ENCODE measurements at places on chromosomes 1 and 21.

DNA sequence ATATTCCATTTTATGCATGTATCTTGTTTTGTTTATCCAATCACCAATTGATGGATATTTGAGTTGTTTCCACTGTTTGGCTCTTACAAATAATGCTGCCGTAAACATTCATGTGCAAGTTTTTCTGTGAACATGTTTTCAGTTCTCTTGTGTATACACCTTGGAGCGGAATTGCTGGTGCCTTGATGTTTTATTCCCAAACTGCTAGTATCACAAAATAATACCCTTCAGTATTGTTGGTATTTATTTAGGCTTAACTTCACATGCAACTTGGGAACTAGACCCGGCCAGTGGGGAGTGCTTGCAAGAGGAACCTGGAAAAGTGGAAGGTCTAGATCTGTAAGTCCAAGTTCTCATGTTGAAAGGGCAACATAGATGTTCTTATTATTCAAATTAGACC is 115.9 kb downstream of the CRYAA start:
- no peak for DNase-seq

GRCh38 chr1:212328248-212328647 is 43.0 kb downstream of the PPP2R5A start:
- DNase-seq, result no peak

DNA sequence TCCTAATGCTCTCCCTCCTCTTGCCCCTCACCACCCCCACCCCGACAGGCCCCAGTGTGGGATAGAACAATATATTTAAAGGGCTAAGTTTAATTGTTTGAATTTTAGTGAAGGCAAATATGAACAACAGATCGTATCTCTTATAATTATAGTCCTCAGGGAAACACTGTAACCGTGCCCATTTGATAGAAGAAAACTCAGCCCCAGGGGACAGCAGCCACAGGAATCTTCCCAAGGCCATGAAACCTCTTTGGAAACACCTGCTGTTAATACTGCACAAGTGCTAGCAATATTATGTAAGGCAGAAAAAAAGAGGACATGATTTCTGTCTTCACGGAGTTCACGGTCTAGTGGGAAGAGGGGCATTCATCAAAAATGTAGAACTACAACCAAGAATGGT is 142.2 kb downstream of the URB2 start:
- no peak for DNase-seq

GRCh38 chr1:160520999-160521398 is 2.1 kb downstream of the SLAMF6 start:
- no peak for DNase-seq

DNA sequence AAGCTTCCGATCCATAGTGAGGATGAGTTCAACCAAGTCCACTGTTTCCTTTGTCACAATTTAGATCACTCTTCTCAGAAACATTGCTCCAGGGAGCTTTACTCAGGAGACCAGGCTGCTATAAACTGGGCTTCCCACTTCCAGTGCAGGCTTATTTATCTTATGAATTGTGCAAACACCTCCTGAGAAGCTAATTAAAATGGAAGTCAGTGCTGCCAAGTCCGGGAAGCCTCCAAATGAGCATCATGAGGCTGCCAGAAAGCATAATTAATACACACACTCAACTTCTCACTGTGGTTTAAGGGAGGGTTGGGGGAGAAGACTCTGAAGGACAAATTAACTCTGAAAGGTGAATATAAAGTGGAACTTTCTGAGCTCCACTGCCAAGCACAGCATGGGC is 145.0 kb upstream of the SGIP1 start:
- DNase-seq, result no peak

DNA sequence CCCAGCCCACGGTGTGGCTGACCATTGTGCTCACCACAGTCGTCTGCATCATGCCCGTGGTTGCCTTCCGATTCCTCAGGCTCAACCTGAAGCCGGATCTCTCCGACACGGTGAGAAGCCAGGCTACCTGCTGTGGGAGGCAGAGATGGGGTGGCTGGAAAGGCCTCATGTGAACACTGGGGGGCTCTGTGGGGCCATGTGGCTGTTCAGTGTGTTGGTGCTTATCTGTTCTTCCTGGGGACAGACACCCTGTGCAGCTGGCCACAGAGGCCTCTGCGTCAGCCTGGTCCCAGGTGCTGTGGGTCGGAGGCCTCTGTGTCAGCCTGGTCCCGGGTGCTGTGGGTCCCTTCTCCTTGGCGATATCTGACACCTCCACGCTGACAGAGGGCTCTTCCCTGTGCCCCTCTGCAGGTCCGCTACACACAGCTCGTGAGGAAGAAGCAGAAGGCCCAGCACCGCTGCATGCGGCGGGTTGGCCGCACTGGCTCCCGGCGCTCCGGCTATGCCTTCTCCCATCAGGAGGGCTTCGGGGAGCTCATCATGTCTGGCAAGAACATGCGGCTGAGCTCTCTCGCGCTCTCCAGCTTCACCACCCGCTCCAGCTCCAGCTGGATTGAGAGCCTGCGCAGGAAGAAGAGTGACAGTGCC is 23.2 kb downstream of the ATP8B2 start:
- no peak for DNase-seq

DNA sequence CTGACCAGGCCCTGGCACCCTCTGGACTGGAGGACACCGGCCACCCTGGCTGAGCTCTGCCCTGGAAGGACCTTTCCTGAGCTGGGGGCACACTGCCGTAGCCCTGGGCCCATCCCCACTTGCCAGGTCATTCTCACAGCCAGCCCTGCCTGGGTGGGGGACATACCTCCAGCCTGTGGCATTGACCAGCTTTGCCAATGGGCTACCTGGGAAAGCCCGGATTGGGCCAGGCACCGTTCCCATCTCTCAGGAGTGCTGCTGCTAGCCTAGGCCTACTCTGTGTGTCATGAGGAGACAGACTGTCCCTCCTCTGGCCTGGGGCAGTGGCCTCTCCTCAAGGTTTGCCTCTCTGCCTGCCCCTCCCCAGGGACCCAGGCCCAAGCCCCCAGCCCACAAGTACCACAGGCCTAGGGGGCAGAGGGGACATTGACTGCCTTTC is 40.0 kb downstream of the COQ8A start:
- DNase-seq, result no peak

- DNase-seq, result no peak
Observed at GRCh38 chr1:37438869-37439343, 35.5 kb upstream of the ZC3H12A start.

DNA sequence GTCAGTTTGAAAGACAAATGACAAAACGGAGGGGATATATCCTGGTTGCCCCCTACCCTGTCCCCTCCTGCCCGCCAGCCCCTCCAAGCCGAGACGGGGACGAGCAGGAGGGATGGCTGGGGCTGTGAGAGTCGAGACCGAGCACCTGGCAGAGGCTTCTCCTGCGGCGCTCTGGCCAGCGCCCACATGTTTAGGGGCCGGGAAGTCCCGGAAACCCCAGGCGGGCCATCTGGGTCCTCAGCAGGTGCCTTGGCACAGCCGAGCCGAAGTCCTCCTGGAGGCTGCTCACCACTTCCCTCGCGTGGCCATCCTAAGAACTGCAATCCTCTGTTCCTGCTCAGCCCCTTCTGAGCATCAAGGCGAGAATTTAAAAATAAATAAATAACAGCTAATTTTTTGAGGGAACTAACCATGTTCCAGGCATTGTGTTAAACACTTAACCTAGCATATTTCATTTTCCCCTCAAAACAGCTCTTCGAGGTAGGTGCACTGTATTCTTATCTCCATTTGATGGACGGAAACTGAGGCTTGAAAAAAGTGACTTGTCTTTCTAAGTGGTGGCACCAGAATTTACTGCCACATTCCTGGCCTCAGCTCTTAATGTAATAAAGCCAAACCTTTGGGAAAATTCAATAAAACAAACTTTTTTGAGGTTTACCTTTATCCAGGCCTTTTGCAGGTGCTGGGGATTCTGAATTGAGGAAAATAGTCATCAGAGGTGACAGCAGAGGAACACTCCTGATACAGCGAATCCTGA is 3.5 kb upstream of the RIMS3 start:
- peak; percentile 86 for DNase-seq

DNA sequence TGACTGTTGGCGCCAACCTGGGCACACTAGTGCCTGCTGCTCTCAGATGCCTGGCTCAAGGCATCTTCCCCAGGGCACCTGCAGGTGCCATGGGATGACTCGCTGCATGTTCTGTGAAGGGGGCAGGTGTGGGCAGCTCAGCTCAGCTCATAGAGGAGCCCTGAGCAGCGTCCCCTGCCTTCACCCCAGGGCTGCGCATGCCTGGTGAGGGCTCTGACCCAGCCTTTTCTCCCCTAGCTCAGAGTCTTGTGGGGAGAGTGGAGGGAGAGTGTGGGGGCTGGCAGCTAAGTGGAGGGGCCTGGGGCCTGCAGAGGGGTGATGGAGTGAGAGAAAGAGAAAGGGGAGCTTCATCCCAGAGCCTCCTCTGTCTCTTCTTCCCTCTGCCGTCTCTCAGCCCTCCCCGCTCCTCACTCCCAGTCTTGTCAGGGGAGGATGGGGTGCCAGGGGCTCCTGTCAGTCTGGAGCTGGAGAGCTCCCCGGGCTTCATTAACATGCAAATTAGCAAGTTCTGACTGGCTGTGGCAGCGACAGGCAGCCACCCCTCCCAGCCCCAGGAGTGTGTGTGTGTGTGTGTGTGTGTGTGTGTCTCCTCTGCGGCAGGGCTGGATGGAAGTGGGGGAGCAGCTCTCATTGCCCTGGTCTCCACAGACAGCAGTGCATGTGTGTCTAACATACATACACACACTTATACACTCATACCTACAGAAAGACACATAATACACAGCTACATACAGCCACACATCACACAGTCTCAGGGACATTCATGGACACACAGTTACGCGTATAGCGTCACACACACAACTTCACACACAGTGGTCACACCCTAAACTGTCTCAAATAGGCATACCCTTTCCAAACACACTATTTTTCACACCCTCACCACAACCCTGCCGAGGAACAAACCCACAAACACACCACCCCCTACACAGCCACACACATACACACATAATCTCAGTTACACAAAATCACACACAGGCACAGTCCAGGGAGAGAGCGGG is 34.0 kb downstream of the FOXO6 start:
- no peak for DNase-seq

DNA sequence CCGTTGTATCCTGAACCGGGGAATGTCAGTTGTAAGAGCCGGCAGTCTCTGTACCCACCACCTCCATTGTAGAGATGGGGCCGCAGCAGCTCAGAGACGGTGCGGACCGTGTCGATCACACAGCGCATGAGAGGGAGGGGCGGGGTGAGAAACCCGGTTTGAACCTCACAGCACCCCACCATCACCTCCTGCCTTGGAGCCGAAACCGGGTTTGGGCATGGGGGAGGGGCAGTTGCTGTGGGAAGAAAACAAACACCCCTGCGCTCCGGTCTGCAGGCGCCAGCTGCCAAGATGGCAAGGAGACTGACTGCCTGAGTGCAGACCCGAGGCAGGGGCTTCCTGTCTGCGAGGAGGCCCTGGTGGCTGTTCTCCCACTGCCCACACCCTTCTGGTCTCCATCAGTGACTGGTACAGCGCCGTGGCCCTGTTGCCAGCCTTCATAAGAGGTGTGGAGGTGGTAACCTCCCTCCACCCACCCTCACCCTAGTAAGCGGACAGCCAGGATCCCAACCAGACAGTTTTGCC is 69.2 kb upstream of the SSBP3 start:
- no peak for DNase-seq

GRCh38 chr1:211267204-211267857 is 8.2 kb downstream of the RCOR3 start:
- DNase-seq, result no peak

- DNase-seq, result no peak
Observed at GRCh38 chr1:59016390-59016789, 232.5 kb upstream of the JUN start.

DNA sequence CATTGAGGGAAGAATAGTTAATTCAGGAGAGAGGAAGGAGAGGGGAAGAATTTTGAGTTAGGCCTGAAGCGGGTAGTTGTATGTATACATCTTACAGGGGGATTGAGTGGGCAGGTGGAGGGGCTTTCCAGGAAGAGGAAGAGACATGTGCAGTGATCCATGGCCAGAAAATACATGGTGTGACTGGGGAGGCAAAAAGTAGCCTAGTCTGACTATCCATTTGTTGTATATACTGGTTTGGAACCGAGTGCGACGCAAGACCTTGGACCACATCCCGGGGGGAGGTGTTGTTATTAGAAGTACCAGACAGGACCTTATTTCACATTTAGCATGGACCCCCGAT is 158.3 kb downstream of the SDCCAG8 start:
- DNase-seq, result no peak

DNA sequence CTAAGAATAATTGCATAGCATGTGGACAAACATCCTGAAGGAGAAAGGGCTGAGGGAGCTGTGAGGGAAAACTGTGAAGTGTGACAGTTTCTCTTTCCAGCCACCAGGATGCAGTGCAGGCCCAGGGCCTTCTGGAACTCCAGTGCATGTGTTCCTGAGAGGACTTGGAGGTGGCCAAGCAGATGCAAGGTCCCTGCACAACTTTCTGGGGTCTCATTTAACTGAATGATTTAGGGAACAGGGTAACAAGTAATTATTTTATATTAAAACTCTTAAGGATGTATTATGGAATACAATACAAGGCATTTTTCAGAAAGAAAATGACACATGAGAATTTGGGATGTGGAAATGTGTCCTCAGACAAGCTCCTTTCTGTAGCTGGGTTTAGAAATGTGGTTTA is 61.2 kb upstream of the MCOLN3 start:
- DNase-seq, result peak; percentile 17

GRCh38 chr1:24696756-24697330 is 48.4 kb upstream of the CLIC4 start:
- DNase-seq, result no peak

- no peak for DNase-seq
Observed at GRCh38 chr1:172566196-172566997, 33.4 kb downstream of the SUCO start.

- no peak for DNase-seq
Observed at GRCh38 chr21:43912500-43912899, 47.5 kb downstream of the AGPAT3 start.

GRCh38 chr1:22712502-22713271 is 2.0 kb downstream of the EPHB2 start:
- no peak for DNase-seq

DNA sequence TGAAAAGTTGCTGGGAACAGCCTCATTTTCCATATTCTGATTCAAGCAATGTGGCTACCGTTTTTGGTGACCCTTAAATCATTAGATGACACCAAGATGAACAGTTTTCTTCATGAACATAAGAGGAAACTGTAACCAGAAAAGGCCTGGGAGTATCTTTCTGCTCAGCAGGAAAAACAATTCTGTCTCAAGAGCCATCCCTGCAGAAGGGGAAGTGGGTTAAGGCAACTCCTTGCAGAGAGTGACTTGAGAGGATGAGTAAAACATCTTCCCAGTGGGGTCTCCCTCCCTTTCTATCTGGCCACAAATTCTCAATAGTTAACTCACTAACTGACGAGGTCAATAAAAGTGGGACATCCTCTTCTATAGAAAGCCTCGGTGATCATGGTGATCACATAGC is 187.6 kb upstream of the NRIP1 start:
- DNase-seq, result no peak

DNA sequence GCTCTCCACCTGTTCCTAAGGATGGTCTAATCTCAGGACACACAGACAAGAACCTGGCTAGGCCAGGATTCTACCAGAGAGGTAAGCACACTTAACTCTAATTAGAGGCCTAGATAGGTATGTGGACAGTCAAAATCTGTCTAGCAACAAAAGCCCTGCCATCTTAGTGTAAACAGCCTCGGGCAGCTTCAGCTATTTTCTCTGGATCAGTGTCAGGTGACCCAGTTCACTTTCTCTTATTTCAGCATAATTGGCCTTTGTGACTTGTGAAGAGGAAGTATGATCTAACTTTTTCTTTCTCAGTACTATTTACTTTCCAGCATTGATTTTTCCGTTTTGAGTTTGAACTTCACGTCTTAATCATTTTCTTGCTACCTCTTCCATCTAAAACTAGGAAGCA is 217.7 kb downstream of the CRB1 start:
- DNase-seq, result no peak

GRCh38 chr21:29133796-29134195 is 3.4 kb downstream of the MAP3K7CL start:
- DNase-seq, result no peak

- no peak for DNase-seq
Observed at GRCh38 chr1:68470388-68470970, 20.7 kb upstream of the RPE65 start.
